ENCODE measurements at places on chromosomes 11 and 22. TPM values are rescaled to one million over a fixed set of nuclear protein-coding genes. Genes with fewer than 3 reads are reported as not detected.

GRCh38 chr11:58928691-58929090 is 10.6 kb upstream of the GLYATL1 start:
- DNase-seq = peak; percentile 9

- no peak for DNase-seq
These were observed 1033.6 kb downstream of the FAM181B start for GRCh38 chr11:81700076-81700475.

DNA sequence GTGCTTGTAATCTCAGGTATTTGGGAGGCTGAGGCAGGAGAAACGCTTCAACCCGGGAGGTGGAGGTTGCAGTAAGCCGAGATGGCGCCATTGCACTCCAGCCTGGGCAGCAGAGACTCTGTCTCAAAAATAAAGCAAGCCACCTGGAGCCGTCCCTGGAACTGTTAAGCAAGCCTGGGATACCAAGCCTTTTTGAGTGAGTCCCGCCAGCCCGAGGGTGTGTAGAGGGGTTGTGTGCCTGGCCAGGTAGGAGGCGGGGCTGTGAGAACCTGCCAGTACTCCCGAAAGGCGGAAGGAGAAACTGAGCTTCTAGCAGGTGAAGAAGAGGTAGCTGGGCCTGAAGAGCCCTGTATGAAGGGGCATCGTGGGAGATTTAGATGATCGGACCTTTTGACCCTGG is 52.4 kb downstream of the TRIOBP start:
- no peak for DNase-seq

DNA sequence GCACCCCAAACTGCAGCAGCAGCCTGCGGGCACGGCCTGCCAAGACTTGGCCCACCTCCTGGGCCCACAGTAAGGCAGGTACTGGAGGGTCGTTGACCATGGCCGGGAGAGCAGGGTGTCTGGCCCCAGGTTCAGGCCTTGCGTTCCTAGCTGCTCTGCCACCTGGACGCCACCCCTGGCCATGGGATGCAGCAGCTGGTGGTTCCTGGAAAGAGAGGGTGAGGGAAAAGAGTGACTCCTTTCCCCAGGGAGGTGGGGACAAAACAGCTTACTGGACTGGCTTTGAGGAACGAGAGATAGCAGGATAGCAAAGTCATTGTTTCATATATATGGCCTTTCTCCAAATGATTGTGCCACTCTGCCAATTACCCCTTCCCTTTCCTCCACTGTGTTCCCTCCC is 1.8 kb downstream of the BSCL2 start:
- DNase-seq = peak; percentile 48

DNA sequence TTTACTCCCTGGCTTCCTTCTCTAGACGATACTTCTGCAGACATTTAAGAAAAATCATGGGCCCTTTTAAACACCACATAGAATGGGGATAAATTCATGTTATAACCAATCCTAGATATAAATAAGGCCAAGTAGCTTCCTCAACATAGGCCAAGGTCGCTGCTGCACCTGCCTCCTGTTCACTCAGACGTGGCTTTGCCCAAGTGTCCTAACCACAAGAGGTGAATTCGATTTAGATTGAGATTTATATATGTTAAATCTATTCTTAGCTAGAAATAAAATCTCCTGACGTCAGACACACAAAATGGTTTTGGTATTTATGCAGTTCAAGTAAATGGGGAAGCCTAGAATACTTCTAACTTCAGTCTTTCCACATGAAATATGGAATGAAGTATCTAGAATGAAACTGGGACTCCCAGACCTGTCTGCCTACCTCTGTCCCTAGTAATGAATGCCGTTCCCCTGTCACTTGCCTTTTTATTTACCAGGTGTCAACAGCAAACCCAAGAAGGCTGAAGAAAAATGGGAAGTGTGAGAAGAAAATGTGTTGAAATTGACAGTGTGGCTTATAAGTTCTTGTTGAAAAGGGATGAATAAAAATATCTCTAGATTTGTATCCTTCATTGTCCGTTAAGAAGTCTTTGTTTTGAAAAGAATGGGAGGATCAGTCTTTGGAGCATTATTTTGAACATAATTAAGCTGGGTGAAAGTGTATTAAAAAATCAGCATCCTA is 131.8 kb downstream of the HIPK3 start:
- DNase-seq = no peak

DNA sequence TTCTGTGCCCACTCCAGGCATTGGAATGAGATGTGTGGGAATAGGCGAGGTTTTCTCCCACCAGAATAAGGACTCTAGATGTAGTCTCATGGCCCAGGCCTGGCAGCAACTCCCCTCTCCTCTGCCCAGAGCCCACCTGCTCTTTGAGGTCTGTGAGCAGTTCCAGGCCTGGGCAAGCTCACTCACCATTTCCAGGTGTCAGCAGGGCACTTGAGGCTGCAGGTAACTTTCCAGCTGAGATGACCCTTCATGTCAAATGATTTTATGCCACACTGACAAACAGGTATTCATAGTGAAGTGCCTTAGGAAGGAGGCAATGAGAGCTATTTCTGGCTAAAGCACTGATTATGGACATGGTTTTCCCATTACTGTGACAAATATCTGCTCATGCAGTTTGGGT is 123.3 kb upstream of the CCDC90B start:
- no peak for DNase-seq

GRCh38 chr11:29315275-29315674 is 701.6 kb downstream of the KCNA4 start:
- no peak for DNase-seq

DNA sequence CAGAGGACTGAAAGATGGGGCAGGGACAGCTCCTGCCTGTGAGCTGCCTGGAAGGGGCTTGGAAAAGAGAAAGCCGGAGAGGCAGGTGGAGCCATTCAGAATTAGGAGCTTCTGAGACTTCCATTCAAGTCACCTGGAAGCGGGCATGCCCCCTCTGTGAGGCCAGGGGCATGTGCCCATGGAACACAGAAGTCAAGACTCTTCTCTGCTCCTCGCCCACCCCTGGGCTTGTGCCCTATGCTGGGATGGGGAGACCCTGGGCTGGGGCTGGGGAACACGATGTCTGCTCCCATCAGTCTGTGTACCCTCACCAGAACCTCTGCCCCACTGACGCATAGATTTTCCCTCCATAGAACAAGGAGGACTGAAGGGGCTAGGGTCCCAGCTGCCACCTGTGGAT is 372.0 kb downstream of the SHANK2 start:
- no peak for DNase-seq

RASGRP2 gene
- total RNA-seq = 34.4 TPM

DNA sequence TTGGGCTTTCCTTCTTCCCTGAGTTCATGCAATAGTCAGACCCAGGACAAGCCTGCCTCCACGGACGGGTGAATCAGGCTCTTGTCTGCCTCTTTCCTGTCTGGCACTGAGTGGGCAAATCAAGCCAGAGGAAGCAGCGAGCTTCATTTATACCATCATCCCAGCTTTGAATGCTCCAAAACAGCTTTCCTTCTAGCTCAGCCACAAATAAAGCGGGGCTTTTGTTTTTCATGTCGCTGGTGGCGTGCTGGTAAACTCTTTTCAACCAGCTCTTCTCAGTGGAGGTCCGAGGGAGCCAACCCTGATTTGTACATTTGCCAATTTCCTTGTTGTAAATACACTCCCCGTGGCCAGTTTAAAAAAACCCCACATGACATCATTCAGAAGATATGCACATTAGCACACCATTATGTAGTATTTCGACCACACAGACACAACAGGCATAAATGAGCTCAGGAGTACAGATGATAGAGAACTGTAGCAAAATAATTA is 8.6 kb downstream of the C11orf91 start:
- DNase-seq = no peak

DNA sequence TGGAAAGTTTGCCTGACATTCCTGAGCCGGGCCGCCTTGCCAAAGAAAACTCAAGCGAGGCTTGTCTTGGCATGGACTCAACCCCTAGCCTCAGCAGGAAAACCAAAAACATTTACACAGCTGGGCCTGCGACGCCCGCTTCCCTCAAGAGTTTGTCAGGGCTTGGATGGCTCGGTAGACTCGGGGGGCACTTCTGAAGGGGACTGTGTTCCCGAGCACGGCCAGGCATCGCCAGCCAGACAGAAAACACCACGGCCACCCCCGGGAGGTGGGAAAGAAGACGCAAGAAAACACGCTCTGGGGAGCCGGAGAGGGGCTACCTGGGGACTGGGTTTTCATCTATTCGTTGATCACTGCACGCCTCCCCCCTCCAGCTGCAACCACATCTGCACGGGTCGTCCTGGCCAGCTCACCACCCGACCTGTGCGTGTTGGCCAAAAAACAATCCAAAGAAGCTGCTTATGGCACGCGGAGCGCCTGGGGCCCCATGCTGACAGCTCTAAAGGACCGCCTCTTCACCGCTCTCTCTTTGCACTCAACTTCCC is 380.7 kb downstream of the MN1 start:
- no peak for DNase-seq
